Stimulated activated CD8-positive, alpha-beta memory T cell treated with anti-CD3 and anti-CD28 coated beads, Interleukin-7, amount 100 ng/mL, for 24 hours (primary cell): ENCODE measurements at places on chromosomes 2 and 18.

DNA sequence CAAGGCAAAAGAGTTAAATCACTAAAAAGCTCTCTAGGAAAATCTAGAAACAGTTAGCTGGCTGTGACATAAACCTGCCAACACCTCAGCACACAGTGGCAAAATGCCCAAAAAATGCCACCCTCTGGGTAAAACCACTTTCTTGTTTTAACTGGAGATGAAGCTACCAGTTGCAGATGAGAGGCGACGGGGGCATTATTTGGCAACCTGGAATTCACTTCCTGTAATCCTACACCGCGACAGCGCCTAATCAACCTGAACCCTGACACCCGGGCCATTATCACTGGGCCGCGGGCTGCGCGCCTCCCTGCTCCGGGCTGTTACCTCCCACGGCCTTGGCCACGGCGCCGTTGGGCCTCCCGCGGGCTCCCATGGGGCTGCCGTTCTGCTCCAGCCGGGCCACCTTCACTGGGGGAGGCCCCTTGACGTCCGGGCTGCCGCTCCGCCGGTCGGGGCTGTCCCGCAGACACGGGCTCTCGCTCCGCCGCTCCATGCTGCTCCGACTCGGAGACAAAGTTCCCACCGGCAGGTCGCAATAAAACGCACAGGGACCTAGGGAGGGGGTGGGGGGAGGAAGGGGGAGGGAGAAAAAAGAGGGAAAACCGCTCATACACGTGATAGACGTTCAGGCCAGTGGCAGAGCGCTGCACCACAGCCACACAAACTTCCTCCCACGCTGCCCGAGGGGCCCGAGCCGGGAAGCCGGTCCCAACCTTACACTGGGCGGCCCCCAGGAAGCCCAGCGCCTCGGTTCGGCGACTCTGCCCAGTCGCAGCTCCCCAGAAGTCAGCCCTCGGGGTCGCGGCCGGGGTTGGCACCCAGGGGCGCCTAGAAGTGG, 2.0 kb downstream of the SATB2 start:
- DNase-seq, result no peak

- no peak for DNase-seq
Measured at GRCh38 chr2:239671471-239671870, 270.7 kb upstream of the HDAC4 start.

- no peak for DNase-seq
Measured at GRCh38 chr18:13574355-13574754, 152.0 kb downstream of the FAM210A start.

GRCh38 chr2:9631878-9632700, 1.3 kb upstream of the YWHAQ start:
- DNase-seq, result no peak

DNA sequence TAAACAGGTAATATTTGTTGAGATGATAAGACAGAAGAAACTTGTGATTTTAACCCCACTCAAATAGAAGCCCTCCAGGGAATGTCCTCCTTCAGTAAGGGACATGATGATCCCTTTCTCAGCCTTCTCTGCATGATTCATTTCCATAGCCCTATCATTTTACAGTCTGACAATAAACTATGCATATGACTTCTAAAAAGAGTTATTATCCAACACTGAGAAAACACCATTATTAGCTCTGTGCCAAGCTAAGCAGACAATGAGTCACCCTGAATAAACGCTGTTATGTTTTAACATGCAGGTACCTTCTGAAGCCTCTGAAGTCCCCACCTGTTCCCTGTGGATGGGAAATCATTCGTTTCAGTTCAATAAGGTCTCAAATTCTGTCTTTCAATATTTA, 54.7 kb downstream of the DTNB start:
- no peak for DNase-seq
